ENCODE measurements at places on chromosomes 6 and 20. TPM values are rescaled to one million over a fixed set of nuclear protein-coding genes. Genes with fewer than 3 reads are reported as not detected.

The CAPN11 gene
- polyA plus RNA-seq, result 0.16 TPM

- DNase-seq, result no peak
These were observed 73.3 kb downstream of the HUS1B start for GRCh38 chr6:583635-584034.

DNA sequence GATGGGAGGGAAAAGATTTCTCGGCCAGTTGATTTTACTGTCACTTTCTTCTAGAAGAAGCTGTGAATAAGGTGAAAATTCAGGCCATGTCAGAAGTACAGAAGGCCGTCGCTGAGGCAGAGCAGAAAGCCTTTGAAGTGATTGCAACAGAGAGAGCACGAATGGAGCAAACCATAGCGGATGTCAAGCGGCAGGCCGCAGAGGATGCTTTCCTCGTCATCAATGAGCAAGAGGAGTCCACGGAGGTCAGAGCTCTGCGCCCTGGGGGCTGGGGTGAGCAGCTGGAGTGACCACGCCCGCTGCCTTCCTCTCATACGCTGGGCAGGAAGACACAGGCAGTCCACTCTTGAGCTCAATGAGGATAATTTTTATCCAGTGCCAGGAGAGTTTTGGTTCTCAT, 21.8 kb upstream of the C20orf144 start:
- DNase-seq, result no peak

DNA sequence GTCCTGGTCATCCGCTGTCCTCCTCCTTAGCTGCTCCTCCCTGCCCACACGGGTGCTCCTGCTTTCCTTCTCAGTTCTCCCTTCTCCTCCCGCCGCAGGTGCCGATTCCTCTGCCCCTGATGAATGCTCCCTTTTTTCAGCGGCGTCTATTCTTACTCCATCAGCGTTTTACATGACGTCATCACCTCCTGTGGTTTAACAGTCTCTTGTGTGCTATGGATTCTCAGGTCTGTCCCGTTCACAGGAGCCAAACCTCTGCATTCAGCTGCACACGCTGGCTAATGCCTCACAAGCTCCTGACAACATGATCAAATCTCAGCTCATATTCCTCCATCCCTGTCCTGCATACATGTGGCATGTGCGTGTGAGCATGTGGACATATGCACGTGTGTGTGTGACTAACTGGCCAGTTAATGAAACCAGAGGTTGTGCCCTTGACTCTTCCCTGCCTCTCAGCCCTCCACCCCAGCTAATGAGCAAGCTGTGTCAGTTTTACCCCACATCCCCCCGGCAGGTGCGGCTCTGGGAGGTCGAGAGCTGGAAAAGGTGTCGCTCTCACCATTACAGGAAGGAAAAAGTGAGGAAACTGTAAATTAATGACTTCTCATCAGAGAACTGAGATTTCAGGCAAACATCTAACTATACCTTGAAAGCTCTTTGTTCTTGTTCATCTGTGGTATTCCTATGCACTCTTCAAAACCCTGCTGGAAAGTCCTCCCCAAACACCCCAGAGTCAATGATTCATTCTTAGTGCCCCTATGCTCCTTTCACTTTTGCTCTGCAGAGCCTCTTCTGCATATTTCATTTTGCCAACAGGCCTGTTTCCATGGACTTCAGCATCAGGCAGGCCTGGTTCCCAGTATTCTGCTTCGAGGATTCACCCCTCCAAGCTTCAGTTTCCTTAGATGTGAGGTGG, 163.1 kb downstream of the TTLL2 start:
- no peak for DNase-seq

DNA sequence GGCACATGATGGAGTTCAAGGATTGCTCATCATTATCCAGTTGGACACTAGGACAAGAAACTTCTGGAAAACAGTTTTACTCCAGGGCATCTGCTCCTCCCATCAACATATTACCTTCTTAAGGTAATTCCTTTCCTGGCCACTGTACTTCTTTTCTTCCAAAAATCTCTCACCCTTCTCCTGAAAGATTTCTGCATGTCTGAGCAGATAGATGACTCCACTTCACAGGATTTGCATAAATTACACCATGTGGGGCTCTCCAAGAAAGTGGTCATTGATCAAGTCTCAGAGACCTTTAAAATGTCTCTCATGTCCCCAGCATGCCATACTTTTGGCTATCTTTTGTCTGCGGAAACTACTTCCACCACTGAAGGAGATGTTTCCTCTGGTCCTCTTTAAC, 103.2 kb upstream of the TNFAIP3 start:
- DNase-seq, result no peak
